Cerebellar nuclear complex (tissue), 1 donor: ENCODE measurements at places on chromosomes 11 and 22.

- no peak for DNase-seq
Observed at GRCh38 chr11:20617346-20618005, 18.1 kb downstream of the SLC6A5 start.

DNA sequence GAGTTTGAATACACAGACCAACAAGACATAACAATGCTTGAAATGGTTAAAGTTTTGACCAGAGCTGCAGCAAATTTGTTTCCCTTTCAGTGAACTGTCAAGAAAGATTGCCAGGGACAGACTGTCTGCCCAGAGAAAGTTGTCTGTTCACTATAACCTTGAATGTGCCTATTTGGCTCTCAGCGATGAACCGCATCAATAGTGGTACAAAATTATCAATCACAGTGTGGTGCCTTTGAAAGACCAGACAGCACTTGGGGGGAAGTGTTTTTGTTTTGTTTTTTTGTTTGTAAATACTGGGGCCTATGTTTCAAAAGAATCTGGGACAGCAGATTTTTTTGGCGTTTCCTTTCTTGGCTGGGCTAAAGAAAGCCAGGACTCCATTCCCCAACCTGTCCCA, 123.1 kb downstream of the CD44 start:
- no peak for DNase-seq

GRCh38 chr11:37124384-37124783, 526.3 kb upstream of the RAG2 start:
- no peak for DNase-seq

DNA sequence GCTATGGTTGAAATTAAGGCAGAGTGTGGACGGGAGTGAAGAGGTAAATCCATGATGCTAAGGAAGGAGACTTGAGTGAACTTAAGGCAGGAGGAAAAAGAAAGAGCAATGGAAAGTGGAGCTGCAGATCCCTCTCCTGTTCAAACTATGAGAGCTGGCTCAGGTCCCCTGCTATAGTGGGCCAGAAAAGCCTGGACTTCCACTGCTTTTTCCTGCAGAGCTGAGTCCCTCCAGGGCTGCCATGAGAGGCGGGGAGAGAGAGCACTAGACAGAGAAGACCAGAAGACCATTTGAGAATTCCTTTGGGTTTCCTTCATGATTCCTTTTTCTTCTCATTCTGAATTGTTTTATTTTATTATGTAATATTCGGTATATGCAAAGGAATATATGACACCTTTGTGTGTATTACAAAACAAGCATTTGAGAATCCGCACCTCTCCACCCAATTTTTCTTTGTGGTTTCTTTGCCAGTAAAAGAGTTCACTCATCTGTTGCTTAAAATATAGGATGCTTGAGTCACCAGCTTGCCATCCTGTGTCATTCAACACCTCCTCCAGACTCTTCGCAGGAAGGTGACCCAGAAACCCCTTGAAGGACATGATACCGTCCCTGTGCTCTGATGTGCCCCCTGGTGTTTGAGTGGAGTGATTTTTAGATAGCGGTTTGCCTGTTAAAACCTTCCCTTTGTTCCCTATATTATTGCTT, 24.4 kb downstream of the SREBF2 start:
- no peak for DNase-seq

DNA sequence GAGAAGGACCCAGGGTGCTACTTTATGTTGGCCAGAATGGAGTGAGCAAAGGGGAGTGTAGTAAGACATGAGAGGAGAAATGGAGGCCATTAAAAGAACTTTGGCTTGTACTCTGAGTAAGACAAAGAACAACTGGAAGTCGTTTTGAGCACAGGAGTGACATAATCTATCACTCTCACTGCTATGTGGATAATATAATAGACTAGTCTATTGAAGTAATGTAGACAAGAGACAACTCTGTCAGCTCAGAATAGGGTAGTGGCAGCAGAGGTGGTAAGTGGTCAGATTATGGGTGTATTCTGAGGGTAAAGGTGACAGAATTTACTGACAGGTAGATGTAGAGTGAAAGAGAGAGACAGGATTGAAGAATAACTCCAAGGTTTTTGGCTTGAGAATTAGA, 8.2 kb downstream of the KIF18A start:
- no peak for DNase-seq

DNA sequence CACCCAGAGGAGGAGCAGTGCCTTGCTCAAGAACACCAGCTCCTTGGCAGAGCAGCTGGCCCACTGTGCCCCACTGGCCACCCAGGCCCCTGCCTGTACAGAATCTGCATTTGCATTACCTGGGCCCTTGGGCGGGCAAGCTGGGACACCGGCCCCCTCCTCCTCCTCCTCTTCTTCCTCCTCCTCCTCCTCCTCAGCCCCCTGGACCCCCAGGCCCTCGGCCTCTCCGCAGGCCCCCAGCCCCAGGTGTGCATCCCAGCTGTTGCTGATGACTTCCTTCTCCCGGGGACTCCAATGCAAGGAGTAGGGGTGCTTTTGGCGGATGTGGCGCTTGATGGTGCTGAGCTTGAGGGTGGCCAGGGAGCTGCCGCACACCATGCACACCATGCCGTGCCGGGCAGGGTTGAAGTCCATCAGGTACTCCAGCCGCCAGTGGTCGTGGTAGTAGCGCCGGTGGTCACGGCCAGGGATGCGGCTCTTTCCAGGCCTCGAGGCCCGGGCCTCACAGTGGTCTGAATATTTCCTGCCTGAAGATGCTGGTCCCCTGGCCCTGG, 2.8 kb downstream of the ZFTA start:
- no peak for DNase-seq

DNA sequence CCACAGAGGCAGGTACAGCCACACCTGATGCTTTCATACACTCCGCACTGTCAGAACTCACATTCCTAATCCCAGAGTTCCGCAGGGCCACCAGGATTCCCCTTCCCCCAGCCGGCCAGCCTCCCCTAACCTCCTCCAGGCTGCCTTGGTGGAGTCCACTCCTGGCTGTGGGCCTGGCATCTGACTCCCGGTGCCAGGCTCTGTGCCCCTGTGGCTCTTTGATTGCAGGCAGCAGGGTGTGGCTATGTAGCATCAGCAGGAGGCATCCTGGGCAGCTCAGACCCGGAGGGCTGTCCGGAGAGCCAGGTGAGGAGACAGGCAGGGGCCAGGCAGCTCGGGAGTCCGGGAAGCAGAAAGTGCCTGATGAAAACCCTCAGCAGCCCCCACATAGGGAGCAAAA, 1432.9 kb downstream of the BRD1 start:
- no peak for DNase-seq

DNA sequence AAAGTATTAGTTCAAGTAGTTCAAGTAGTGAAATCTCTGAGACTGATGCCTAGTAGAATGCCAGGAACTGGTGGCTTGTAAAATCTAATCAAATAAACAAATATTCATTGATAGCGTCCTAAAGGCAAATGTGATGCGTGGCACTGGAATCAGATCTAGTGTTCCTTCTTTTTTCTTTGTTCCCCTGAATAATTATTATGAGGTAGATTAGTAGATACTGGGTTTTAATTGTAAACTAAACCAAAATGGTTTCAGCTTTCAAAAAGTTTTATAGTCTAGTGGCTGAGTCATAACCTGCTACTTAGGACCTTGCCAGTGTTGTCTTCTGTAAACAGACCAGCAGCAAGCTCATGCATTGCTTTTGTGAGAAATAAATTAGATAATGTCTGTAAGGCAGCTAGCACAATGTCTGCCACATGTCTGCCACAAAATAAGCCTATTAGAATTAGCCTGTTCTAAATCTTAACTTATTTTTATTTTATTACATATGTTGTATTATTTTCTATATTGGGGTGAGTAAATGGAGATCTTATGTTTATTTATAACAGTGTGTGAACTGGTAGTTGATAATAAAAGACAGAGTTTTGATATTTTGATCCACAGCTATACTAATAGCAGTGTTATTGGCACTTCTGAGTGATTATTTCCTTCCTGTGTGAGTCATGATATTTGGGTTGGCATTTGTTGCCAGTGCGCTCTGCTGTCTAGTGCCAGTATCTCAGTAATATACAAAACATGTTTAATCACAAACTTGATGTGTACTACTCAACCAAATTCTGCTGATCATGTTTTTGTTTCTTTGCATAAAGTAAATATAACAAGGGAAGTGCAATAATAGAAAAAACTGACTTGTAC, 135.7 kb downstream of the TMEM135 start:
- DNase-seq: no peak

DNA sequence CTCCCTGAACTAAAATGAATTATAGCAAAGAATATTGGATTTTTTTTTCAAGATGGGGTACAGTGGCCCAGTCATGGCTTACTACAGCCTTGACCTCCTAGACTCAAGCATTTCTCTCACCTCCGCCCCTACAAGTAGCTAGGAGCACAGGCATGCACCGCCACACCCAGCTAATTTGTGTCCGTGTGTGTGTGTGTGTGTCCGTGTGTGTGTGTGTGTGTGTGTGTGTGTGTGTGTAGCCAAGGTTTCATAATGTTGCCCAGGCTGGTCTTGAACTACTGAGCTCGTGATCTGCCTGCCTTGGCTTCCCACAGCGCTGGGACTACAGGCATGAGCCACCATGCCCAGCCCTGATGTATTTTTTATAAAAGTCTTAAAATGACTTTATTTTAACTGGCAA, 12.6 kb downstream of the THYN1 start:
- DNase-seq: no peak

GRCh38 chr11:62796281-62796680, 4.5 kb upstream of the TMEM223 start:
- DNase-seq: no peak

GRCh38 chr11:4064278-4064955, 30.2 kb upstream of the RRM1 start:
- DNase-seq: no peak

- DNase-seq: no peak
Observed at GRCh38 chr11:87879118-87879517, 296.1 kb downstream of the RAB38 start.

GRCh38 chr22:47356511-47357011, 594.1 kb downstream of the TBC1D22A start:
- no peak for DNase-seq

- no peak for DNase-seq
Observed at GRCh38 chr11:65446446-65447277, 24.1 kb downstream of the NEAT1 start.

- no peak for DNase-seq
Observed at GRCh38 chr11:78768971-78769370, 194.3 kb upstream of the NARS2 start.

DNA sequence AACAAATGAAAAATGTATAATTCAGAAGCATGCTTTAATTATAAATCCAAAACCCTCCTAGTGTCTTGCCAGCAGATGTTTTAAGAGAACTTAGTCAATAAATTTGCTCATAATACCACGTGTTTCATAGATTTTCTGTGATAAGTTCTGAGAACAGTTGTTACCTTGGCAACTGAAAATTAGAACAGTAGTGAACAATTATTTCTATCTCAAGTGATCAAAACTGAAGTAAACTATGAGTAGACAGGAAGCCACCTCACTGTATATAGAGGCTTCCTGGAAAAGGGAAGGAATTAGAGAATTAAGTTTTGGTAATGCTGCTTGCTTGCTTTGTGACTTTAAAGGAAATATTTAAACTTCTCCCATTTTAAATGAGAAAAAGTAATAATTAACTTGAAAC, 266.0 kb upstream of the ANO3 start:
- DNase-seq: no peak

DNA sequence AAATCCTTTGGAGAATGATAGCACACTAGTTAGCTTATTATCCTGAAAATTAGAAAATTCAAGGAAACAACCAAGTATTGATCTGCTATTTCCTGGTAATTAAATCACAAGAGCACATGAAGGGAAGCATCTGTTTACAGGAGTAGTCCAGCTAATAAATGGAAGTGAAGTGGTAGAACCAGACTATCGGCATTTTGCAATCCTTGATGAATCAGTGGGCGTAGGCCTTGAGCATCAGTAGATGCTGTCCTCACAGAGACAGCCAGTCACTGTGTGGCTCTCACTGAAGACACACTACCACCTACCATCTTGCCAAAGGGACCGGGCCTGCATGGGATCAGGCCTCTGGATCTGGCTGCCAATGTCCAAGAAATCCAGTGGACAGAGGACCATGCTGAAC, 69.8 kb downstream of the FBLN1 start:
- no peak for DNase-seq

- no peak for DNase-seq
Observed at GRCh38 chr11:30821438-30821965, 235.3 kb upstream of the MPPED2 start.

GRCh38 chr22:38796262-38796957, 2.5 kb upstream of the DNAL4 start:
- no peak for DNase-seq

- no peak for DNase-seq
Observed at GRCh38 chr11:76702336-76703128, 32.0 kb upstream of the LRRC32 start.

GRCh38 chr22:21624120-21624879, 5.5 kb downstream of the YDJC start:
- DNase-seq: no peak

GRCh38 chr11:12449961-12450715, 72.8 kb downstream of the PARVA start:
- no peak for DNase-seq

DNA sequence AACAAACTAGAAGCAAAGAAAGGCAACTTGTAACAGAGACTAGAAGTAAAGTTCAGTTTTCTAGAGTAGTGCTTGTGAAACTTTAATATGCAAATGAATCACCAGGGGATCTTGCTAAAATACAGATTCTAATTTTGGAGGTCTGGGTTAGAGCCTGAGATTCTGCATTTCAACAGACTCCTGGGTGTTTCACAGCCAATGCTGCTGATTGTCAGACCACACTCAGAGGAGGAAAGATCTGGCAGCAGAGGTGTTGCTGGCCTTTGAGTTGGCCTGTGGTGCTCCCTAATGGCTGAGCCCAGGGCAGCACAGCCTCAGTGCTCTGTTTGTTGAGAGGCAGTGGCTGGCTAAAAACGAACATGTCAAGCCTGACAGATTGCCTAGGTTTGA, 5.4 kb downstream of the CRY2 start:
- DNase-seq: no peak
